ENCODE measurements at places on chromosomes 3 and 15.

- no peak for DNase-seq
These were observed 100.8 kb downstream of the TPRG1 start for GRCh38 chr3:189272500-189273119.

- DNase-seq = no peak
These were observed 11.3 kb downstream of the LYSMD4 start for GRCh38 chr15:99721896-99722295.

GRCh38 chr3:37326801-37327200 lies 152.4 kb upstream of the LRRFIP2 start:
- no peak for DNase-seq

GRCh38 chr3:143825513-143825912 lies 22.8 kb downstream of the SLC9A9 start:
- peak; percentile 30 for DNase-seq

DNA sequence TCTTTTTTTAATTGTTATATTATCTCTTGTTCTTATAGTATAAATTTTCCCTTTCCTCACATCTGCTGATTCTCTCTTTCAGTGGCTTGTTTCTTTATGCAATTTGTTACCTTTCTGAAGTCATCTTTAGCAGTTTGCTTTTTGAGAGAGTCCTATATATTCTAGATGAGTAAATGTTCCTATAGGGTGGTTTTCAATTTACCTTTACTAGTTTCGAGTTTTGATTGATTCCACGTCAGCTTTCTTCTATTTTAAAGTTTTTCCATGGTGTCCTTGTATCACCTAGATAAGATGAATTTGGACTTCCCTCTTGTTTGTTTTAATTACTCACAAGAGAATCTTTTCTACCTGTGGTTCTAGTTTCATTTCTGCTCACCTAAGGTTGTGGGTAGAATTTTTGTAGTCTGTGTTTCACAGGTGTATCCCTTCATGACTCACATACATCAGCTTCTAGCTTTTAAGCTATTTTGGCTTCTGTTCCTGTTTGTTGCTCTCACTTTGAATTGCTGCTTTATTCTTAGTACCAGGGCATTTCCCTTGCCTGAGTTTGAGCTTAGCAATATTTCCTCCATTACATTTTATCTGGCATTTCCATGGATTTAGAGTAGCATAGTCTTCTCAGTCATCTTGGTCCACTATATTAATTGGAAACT lies 6.4 kb downstream of the TEX9 start:
- no peak for DNase-seq

- DNase-seq = no peak
These were observed 207.4 kb upstream of the HES1 start for GRCh38 chr3:193928354-193929209.

GRCh38 chr3:47261301-47261700 lies 21.3 kb downstream of the KIF9 start:
- DNase-seq = no peak

DNA sequence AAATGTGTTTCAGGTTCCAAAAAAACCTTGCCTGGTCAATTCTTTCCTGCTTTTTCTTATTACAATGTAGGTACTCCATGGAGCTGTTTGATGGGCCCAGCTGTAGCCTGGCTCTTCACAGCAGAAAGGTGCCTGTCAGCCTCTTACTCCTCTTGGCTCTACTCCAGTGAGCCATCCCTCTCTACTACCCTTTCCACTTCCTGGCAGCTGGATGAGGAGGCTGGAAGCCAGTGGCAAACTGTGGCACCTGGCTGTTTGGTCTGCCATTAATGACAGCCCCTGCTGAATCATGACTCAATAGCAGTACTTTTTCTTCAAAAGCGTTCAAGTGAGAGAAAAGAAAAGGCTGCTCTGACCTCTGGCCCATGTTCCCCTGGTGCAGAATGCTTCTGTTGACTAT lies 618.1 kb downstream of the PYDC2 start:
- DNase-seq = no peak

GRCh38 chr3:128369881-128370642 lies 96.6 kb downstream of the DNAJB8 start:
- DNase-seq = no peak

GRCh38 chr3:143888166-143888565 lies 39.9 kb upstream of the SLC9A9 start:
- DNase-seq = no peak

- DNase-seq = peak; percentile 19
These were observed 847 bp downstream of the WHAMM start for GRCh38 chr15:82810061-82810889.

- DNase-seq = peak; percentile 75
These were observed 42.2 kb upstream of the PLCL2 start for GRCh38 chr3:16842272-16843270.

GRCh38 chr3:38985581-38985980 lies 66.2 kb downstream of the SCN11A start:
- no peak for DNase-seq

DNA sequence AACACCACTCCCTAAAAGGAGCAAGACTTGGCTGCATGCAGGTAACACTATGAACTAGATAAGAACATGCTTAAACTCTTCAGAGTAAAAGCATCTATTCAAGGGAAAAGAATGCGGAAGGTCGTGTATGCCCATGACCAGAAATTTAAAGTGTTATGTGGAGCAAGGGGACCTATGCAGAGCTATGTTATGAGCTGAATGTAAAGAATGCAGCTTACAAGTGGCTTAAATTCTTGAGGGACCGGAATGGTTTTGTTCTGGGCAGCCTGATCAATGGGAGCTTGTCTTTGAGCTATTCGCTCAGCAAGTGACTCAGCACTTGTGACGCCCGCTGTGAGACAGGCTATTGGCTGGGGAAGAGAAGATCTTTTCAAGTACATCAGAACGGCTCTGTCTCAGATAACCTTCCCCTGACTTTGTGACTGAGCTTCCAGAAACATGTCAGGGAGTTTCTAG lies 367.5 kb upstream of the THBS1 start:
- no peak for DNase-seq

- DNase-seq = no peak
These were observed 75.9 kb downstream of the VGLL4 start for GRCh38 chr3:11567516-11568467.

GRCh38 chr3:146485297-146485696 lies 15.9 kb upstream of the PLSCR2 start:
- no peak for DNase-seq

DNA sequence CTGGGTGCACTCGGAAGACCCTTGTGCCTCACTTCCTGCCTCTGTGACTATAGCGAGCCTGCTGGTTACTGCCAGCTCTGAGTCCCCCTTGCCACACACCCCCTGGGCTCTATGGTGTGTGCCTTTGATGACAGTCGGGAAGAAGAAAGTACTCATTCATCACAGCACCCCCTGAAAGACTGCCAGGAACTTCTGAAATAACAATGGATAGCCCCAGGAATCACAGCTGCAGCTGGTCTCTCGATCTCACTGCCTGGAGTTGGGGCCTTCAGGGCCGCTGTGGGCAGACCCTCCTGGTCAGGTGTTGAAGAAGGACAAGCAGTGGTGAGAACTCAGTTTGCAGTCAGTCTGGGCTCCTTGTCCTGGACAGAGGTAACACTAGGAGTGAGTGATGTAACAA lies 9.8 kb upstream of the RPP14 start:
- DNase-seq = no peak

DNA sequence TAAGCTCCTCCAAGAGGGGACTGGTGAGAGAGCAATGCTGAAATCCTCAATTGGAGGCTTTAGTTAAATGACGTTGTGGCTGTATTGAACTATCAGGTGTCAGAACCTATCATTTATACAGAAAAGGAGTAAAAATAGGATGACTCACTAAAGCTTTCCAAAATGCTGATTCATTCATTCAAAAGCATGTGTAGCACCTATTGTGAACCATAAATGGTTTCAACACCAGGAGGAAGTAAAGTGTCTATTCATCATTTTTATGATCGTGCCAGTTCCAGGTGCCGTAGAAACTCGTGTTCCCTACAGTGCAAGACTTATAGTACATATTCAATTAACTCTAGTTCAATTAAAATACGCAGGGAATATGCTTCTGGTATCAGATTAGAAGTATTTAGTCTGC lies 66.5 kb upstream of the ARRDC4 start:
- no peak for DNase-seq

- DNase-seq = no peak
These were observed 181.2 kb upstream of the MME start for GRCh38 chr3:154898916-154899315.

DNA sequence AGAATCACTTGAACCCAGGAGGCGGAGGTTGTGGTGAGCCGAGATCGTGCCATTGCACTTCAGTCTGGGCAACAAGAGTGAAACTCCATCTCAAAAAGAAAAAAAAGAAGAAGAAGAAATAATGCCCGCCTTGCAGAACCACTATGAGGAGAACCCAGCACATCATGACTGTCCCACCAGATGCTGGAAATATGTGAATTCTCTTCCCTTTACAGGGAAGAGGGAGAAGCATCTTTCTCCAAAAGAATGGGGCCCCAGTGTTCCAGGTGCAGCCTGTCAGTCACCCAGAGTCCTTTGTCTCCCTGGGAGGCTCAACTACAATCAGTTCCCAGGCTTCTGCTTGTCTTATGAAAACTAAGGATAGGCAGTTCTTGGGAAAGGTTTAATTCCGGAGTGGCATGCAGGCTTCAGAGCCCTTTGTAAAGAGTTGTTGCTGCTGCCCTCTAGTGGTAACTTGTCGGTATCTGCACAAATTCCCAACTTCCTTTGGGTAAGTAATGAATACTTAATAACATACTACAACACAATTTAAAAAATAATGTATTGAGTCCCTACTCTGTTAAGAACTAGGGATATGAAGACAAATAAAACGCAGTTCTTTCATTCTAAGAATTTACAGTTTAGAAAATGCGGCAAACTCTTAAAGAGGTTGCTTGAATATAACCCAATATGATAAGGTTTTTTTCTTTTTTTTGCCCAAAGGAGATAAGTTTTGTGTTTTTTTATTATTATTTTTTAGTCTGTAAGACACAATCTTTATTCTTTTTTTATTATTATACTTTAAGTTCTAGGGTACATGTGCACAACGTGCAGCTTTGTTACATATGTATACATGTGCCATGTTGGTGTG lies 18.6 kb upstream of the TICRR start:
- peak; percentile 61 for DNase-seq

- DNase-seq = no peak
These were observed 439.2 kb downstream of the MCTP2 start for GRCh38 chr15:94670438-94671034.

DNA sequence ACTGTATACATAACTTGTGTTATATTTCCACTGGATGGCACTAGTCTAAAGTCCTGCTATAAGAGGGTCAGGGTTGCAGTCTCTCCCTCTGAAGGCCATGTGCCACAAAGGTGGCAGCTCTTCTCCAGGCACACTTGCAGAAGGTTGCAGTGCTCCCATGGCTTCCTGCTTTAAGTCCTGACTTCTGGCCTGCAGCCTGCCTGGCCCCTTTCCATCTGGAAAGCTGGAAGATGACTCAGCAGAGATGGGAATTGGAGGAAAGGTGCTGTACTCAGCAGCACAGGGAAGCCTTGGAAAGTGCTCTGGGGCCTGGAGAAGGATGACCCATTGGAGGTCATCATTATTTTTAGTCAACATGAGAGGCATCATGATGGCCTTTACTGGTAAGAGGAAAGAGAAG lies 40.9 kb upstream of the MRPL3 start:
- DNase-seq = no peak

GRCh38 chr3:65908588-65908987 lies 130.1 kb downstream of the MAGI1 start:
- DNase-seq = no peak

GRCh38 chr3:61832375-61833229 lies 271.2 kb downstream of the PTPRG start:
- DNase-seq = no peak

- no peak for DNase-seq
These were observed 17.1 kb downstream of the TPM1 start for GRCh38 chr15:63059573-63060216.

DNA sequence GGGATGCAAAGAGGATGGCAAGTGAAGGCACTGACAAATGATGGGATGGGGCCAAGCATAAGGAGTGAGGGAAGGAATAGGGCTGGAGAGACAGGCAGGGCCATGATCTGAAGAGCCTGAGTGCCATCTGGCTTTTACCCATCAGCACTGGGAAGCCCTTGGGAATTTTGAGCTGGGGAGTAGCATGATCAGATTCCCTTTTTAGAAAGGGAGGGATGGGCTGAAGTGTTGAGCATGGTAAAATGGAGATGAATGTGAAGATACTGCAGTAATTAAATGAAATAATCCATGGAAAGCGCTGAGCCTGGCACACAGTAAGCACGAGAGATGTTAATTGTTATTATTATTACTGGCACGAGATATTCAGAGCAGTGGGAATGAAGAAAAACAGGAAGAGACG lies 9.9 kb downstream of the RBP1 start:
- no peak for DNase-seq

- no peak for DNase-seq
These were observed 110.6 kb upstream of the TLE3 start for GRCh38 chr15:70208332-70208731.
